ENCODE measurements at places on chromosomes 6 and 20.
A peak's percentile ranks its signal among the peaks of the same experiment; 100 is the strongest.

DNA sequence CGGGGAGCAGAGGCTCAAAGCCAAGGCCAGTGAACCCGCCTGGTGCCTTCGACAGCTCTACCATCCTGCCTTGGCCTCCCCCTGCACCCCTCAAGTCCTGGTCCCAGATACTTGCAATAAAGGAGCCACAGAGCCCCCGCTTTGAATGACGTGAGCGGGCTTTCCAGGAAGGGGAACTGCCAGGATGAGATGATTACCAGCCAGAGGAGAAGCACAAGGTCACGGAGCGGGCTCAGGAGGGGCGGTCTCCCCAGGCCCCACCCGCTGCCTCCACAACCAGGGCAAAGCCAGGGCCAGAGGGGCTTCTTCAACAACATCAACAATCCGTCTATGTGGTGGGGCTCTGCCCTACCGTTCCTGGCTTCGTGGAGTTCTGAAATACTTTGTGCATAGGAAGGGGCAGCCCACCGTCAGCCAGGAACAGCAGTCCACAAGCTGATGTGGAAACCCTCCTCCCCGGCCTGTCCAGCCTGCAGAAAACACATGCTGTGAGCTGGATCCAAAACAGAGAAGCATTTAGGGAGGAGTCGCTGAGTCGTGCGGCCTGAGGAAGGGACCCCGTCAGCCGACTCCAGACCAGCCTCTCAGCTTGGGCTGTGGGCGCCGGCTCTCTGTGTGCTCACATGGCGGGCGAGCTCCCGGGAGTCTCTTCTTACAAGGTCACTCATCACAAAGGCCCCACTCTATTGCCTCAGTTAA is 392.5 kb downstream of the CDH4 start:
- DNase-seq = no peak

GRCh38 chr20:62928246-62928939 is 2.1 kb upstream of the DIDO1 start:
- no peak for DNase-seq

GRCh38 chr6:41463062-41463930 is 82.9 kb upstream of the FOXP4 start:
- DNase-seq = peak; percentile 72

DNA sequence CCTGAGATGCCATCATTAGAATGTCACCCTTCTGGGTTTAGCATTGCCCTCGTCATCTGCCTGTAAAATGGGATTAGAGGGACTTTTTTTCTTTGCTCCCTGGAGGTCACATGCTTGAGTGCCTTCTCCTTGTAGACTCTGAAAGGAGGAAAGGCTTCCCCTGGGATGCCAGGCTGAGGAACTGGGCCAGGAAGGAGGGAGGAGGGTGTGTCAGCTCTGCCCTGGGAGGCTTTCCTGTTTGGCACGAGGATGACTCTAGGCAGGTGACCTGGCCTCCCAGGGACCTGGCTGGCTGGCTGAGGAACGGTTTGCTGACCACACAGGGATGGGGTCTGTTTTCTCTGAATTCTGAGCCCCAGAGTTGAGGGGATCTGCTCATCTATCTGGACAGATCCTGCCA is 137.9 kb upstream of the RNF24 start:
- no peak for DNase-seq

DNA sequence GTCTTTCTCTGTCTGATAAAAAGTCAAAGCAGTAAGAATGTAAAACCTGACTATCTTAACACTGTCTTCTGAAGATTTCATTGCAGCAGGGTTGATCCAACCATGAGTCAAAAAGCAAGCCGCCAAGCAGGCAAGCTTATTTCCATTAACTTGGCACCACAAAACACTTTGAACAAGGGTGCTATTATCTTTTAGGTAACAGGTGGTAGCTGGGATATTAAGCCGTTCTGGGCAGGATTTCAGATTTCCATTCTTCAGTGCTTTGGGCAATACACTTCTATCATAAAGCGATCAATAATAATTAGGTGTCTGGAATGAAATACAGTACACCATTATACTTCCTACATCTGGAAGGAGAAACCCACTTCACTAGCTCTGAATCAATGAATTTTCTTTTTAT is 181.9 kb downstream of the TBC1D7 start:
- no peak for DNase-seq

GRCh38 chr6:113277111-113277510 is 580.0 kb upstream of the MARCKS start:
- DNase-seq = no peak

DNA sequence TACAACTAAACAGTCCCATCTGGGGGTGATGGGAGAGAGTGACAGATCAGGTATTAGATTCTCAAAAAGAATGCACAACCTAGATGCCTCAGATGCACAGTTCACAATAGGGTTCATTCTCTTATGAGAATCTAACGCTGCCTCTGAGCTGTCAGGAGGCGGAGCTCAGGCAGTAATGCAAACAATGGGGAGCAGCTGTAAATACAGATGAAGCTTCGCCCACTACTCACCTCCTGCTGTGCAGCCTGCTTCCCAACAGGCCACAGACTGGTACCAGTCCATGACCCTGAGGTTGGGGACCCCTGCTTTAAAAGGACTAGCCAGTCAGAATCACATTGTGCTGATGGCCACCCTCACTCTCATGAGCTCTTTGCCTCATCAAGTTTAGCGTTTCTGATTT is 247.0 kb upstream of the KCNQ5 start:
- DNase-seq = peak; percentile 12

GRCh38 chr6:155861821-155862220 is 406.2 kb upstream of the NOX3 start:
- DNase-seq = no peak

DNA sequence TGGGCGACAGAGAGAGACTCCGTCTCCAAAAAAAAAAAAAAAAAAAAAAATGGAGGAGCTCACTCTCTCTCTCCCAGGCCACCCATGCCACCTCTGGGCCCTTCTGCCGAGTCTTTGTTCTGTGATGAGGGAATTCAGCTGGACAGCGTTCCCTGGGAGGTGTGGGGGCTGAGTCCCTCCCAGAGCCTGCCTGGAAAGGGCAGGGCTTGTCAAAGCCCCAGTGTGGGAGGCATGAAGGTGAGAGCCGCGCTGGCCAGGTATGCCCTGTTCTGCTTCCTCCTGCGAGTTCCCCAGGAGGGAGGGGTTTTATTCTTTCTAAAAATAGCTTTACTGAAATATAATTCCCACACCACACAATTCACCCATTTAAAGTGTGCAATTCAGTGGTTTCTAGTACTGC is 69.6 kb downstream of the TMEM242 start:
- DNase-seq = no peak

- DNase-seq = no peak
Measured at GRCh38 chr20:64099880-64100565, 7.3 kb downstream of the NPBWR2 start.

DNA sequence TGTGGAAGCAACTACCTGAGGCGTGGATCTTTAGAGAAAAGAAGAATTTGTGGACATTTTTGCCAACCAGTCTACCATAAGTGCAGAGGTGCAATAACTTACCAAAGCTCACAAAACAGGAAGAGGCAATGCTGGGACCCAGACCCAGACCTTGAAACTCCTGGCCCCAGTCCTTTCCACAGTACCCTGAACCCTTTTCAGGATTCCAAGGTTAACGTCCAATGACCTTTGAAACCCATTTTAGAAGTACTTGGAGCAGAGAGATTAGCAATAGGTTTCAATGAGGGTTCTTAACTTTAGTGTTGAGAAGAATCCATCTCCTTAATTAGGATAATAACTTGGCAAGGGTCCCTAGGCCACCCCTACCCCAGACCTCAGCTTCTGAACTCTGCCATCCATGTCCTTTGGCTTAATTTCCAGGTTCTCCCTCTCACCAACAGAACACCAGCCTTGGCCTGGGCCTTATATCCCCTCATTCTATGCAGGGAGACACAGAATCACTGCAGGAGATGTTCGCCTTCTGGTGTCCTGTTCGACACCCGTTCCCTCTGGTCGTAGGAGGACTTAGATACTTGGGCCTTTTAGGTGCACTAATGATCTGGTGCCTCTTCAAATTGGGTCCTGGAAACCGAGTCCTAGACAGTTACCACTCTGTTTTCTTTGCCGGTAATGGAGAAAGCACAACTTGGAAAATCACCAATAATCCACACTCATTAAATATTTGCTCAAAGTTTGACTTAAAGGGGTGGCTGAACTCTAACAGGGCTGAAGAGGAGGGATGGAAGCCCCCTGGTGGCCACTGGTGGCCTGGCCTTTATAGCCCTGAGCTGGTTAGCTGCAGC is 40.6 kb downstream of the ISM1 start:
- DNase-seq = peak; percentile 60

DNA sequence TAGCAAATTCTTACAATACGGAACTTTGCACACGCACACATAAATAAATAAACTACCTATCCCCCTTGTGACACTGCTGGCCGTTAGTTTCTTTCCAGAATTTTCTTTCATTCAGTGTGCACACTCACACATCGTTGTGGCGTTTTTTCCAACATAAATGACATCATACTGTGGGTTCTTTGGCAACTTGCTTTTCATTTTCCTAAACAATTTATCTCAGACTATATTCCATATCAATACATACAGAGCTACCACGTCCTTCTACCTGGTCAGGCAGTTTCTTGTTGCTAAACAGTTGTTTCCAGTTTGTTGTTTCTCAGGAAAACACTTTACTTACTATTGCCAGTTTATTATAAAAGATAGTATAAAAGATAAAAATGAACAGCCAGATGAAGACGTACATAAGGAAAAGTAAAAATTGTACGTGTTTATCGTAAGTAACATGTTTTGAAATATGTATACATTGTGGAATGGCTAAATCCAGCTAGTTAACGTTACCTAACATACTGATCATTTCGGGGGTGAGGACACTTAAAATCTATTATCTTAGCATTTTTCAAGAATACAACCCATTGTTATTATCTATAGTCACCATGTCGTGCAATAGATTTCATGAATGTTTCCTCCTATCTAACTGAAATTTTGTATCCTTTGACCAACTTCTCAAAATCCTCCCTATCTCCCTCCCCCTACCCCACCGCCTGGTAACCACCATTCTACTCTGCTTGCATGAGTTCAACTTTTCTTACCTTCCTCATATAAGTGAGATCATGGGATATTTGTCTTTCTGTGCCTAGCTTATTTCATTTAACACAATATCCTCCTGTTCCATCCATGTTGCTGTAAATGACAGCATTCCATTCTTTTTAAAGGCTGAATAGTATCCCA is 1.2 kb upstream of the TP53RK start:
- no peak for DNase-seq

GRCh38 chr6:36701401-36701991 is 3.9 kb downstream of the RAB44 start:
- DNase-seq = no peak

DNA sequence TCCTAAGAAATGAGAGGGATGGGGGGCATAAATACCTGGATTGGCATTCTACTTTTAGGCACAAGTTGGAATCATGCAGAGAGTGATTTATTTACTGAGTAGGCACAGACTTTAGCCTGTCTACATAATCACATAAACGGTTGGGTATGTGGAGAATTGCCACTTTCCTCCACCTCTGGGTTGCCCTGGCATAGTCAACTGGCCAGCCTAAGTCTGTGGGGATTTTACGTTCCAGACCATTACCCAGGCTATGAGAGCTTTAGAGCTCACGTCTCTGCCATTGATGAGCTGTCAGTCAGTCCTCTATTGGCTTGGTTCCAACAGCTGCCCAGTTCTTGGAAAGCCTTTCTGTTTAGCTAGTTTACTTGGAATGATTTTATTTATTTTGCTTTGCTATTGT is 5.0 kb upstream of the BHLHE23 start:
- DNase-seq = no peak

DNA sequence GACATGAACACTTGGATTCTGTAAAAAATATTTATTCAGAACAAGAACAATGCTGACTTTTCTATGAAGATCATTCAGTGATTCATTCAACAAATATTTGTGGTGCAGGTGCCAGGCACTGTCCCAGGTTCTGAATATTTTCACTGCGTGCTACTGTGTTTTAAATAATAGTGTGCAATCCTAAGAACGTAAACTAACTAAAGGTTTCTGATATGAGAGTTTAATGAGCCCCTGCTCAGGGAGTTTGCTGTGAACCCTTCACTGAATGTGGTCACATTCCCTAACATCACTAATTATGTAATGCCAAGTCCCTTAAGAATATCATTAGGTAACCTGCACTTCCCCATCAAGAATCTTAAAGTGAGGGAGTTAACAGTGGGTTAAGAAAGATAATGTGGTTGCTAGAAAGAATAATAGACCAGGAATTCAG is 1.7 kb upstream of the TMEM170B start:
- DNase-seq = peak; percentile 56

DNA sequence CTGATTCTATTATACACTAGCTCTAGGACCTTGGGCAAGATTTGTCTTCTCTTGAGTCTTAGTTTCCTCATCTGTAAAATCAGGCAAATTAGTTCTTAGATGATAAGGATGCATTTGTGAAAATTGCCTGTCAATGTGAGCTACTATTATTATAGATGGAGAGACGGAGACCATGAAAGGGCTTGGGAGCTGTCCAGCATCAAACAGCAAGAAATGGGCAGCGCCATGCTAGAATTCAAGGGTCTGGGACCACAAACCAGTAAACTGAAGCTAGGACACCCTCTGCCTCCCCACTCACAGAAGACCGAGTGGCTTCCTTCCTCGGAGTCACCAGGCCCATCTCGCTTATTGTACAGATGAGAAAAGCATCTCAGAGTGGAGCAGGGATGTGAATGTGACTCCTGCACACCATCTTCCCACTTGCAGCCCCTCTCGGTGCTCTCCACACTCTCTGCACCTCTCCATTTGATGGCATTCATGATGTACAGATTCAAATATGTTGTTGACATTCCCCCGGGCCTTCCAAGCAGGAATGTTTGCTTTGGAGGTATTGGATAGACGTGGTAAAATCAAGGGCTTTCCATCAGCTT is 24.1 kb upstream of the BPIFA3 start:
- DNase-seq = no peak

DNA sequence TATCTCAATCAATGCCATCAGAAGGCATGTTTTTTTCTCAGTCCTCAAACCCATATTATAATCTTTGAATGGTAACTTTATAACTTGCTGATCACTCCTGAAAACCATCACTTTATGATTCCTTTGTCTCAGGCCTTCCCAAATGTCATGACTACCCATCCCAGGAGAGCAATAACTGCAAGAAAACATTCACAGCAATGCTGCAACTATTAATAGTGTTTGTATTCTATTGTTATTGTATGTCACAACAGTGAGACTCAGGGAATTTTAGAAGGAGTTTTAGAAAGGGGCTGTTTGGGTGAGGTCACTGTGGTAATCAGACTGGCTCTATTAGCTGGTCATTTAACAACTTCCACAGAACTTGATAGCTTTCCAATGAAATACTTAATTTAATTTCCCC is 301.4 kb upstream of the TBX18 start:
- no peak for DNase-seq

GRCh38 chr6:125102411-125102810 is 51.2 kb upstream of the TPD52L1 start:
- no peak for DNase-seq

- DNase-seq = no peak
Measured at GRCh38 chr20:51766994-51767866, 960 bp downstream of the ATP9A start.

- no peak for DNase-seq
Measured at GRCh38 chr6:166563200-166563599, 23.3 kb downstream of the RAMACL start.

- no peak for DNase-seq
Measured at GRCh38 chr6:20870493-20870892, 336.2 kb downstream of the CDKAL1 start.

GRCh38 chr20:61445138-61445537 is 193.1 kb downstream of the CDH4 start:
- DNase-seq = no peak

Data from brain microvascular endothelial cell (primary cell).